Daoy (cell line): ENCODE measurements at places on chromosomes 16 and 17.
A peak's percentile ranks its signal among the peaks of the same experiment; 100 is the strongest.

DNA sequence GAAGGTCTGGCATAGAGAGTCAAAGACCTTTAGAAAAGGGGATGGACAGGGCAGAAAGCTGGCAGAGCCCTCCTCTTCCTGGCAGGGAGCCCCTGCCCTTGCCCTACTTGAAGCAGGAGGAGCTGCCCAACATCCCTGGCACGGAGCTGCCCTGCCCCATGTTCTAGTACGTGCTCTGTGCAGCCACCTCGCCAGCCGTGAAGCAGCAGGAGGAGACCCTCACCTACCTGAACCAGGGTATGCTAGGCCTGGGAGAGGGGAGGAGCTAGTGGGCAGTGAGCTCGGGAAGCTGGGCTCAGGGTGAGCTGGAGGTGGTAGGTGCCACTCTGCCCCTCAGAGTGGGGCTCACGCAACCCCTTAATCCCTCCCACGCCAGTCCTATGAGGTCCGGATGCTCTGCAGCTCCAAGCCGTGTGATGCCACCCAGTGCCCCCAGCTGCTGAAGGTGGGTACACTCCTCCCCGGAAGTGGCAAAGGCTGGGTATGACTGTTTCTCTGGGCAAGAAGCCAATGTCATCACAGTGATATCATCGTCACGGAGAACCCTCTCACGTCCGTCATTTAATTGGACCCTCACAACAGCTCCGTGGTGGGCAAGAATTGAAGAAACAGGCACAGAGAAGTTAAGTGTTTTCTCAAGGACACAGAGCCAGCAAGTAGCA, 12.7 kb upstream of the STAC2 start:
- peak; percentile 81 for DNase-seq

DNA sequence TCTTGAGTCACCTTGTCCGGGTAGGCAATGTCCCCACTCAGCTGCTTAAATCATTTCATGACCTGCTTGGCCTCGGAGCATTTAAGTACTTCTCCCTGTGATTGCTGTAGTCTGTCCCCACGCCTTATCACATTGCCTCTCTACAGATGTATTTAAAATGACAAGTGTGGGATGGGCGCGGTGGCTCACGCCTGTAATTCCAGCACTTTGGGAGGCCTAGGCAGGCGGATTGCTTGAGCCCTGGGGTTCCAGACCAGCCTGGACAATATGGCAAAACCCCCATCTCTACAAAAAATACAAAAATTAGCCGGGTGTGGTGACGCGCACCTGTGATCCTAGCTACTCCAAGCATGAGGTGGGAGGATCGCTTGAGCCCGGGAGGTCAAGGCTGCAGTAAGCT, 1.3 kb upstream of the GJC1 start:
- DNase-seq: no peak

- no peak for DNase-seq
These were observed 416.6 kb upstream of the PMFBP1 start for GRCh38 chr16:72588551-72588950.

DNA sequence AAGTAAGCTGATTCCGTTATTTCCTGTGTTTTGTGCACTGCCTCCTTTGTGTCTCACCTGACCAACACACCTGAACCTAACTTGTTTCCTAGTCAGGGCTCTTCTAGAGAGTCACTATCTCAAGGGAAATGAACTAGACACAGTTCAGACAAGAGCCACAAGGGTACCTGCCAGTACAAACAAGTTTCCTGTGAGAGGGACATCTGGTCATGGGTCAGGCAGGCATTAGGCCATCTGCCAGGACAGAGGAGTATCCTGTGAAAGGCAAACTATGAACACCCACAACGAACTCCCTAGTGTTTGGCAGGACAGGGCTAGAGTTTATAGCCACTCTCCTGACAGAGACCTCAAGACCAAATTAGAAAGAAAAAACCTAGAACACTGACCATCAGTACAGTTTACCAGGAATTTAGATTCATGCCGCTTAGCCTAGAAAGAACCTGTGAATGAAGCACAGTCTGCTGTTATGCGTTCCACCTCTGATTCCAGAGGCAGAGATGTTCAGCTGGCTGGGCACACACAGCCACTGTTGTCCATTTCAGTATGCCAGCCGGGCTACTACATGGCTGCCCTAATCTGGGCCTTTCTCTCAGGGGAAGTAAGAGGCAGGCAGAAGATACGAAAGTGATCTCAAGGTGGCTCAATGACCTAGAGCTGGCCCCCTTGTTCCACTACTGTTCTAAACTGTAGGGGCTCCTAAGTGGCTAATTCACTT, 20.7 kb upstream of the GLG1 start:
- no peak for DNase-seq
